ENCODE measurements at places on chromosomes 2 and 18.

- DNase-seq, result no peak
These were observed 9.0 kb upstream of the ATRAID start for GRCh38 chr2:27202854-27203253.

DNA sequence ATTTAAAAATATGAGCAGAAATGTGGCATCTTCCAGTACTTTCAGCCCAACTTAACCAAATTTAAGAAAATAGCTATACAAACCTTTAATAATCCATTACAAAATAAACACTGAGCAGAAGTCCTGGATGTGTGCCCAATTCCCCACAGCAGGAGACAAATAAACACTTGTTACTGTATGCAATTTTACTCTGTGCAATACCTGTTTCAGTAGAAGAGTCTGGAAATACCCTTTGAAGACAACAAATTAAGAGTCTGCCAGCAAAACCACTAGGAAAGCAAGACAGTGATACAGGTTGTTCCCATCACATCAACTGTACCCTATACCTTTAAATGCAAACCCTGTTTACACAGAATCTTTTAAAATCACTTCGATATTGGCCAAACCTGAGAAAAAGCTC is 41.4 kb upstream of the RNU4ATAC start:
- DNase-seq, result no peak

DNA sequence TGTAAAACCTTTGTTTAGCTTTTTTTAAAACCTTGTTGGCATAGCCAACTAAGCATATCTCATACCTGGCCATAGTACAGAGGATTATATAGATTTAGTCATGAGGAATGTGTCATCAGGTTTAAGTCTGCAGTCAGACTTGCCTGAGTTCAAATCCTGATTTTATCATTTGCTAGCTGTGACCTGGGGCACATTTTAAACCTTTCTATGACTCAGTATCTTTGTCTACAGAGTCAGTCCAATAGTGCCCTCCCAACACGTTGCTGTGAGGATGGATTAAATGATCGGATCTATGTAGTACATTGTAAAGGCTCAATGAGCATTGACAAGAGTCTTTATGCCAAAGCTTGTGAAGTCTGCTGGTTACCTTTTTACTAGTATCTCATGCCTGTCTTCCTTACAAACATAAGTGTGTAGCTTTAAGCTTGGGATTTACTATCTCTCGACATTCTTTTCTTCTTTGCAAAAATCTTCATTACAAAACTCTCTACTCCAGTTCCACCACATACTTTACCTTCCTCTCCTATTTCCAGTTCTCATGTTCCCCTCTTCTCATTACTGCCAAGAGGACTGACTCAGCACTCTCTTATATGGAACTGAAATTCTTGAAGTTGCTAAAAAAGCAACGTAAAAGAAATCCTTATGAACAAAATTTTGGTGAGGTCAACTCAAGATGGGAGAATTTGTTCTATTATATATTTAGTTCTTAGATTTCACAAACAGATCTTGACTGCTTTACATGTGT is 68.1 kb upstream of the RBMS1 start:
- DNase-seq, result no peak

DNA sequence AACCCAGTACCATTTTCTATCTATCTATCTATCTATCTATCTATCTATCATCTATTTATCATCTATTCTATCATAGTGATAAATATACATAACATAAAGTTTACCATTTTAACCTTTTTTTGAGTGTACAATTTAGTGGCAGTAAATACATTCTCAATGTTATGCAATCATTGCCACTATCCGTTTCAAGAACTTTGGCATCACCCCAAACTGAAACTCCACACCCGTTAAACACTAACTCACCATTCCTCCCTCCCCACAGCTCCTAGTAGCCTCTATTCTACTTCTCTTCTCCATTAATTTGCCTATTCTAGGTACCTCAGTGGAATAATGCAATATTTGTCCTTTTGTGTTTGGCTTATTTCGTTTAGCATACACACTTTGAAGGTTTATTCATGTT is 82.5 kb upstream of the KCNE4 start:
- DNase-seq, result no peak
